ENCODE measurements at places on chromosomes 7 and 10. TPM values are rescaled to one million over a fixed set of nuclear protein-coding genes. Genes with fewer than 3 reads are reported as not detected.

GRCh38 chr7:110105840-110106239 is 985.1 kb upstream of the LRRN3 start:
- DNase-seq = no peak

GRCh38 chr7:1533255-1533546 is 2.7 kb downstream of the MAFK start:
- no peak for DNase-seq

DNA sequence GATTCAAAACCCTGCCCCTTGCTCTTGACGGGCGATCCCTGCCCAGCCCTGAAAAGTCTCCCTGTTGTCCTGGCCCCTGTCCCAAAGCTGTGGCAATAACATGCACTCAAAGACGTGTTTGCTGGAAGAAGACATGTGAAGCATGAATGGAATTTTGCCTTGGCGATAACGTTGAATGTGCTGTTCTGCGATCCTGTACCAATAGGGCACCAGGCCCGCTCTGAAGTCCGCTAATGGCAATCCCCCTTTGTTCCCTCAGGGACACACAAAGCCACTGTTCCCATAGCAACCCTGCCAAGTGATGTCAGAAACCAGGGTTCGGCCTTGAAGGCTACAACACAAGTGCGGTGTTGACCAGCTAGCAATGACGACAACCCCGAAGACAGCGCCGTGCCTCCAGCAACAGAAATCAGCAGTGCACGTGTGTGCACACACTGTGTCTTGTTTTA is 284.6 kb downstream of the KLF6 start:
- DNase-seq = peak; percentile 81

- DNase-seq = no peak
These were observed 87.1 kb downstream of the KAT6B start for GRCh38 chr10:74913377-74913979.

ZNF12 gene
- 9.4 TPM for total RNA-seq

DNA sequence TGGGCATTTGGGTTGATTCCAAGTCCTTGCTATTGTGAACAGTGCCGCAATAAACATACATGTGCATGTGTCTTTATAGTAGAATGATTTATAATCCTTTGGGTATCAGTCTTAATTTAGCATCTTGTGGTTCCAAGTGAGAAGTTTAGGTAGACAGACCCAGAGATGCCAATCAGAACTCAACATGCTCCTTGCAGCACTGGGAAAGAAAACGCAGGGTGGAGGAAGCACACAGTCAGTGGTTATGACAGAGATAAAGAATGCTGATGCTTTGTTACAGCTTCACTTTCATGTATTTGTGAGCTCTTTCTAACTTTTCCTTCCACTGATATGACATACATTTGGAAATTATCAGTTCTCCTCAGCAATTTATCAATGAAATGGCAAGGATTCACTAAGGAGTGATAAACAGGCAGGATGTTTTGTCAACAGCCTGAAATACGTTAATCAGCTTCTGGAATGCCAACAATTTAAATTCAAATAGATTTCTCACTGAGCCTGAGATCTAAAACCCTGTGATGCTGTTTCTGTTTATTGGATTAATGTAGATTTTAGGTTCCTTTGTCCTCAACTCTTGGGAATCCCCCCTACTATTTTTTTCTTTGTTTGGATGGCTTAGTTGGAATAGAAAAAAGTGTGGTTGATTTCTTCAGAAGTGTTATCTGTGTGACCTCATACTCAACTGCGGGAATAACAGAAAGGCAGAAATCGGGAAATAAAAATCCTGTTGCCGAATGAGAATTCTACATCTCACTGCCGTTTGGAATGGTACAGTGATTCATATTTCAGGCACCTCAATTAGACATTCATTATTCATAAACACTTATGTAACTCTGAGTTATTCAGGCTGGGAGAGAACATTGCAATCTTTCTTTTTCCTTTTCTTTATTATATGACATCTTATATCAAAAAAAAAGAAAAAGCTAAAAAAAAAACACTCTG is 675.0 kb downstream of the CNTNAP2 start:
- no peak for DNase-seq

CCDC3 gene
- total RNA-seq = 4.7 TPM

GRCh38 chr10:97003151-97003803 is 171.2 kb downstream of the LCOR start:
- DNase-seq = no peak

CXCL12 gene
- 84.4 TPM for total RNA-seq

DNA sequence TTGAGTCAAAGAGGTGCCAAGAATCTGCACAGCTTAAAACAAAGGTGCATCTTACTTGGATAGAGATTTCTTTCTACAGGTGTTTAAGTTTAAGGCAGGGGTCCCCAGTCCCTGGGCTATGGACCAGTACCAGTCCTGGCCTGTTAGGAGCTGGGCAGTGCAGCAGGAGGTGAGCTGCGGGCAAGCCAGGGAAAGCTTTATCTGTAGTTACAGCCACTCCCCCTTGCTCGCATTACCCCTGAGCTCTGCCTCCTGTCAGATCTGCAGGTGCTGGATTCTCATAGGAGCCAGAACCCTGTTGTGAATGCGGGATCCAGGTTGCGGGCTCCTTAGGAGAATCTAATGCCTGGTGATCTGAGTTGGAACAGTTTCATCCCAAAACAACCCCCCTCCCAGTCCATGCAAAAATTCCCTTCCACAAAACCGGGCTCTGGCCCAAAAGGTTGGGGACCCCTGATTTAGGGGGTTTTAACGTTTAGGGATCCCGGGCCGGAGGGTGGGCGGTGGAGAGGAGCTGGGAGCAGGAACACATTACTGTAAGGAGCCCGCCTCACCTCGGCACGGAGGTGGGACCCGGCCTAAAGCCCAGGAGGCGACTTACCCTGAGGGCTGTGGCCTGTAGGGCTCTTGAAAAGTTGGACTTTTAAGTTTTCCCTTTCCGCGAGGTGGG is 60.2 kb downstream of the ZNF467 start:
- DNase-seq = no peak

AQP1 gene
- 229 TPM for total RNA-seq

FMC1 gene
- total RNA-seq = 21.3 TPM

GRCh38 chr10:72048450-72049124 is 39.8 kb downstream of the SPOCK2 start:
- peak; percentile 95 for DNase-seq

- no peak for DNase-seq
These were observed 105.0 kb downstream of the TES start for GRCh38 chr7:116315293-116315692.

GRCh38 chr10:77121829-77122228 is 515.8 kb downstream of the KCNMA1 start:
- no peak for DNase-seq

MRPS24 gene
- 193 TPM for total RNA-seq

DNA sequence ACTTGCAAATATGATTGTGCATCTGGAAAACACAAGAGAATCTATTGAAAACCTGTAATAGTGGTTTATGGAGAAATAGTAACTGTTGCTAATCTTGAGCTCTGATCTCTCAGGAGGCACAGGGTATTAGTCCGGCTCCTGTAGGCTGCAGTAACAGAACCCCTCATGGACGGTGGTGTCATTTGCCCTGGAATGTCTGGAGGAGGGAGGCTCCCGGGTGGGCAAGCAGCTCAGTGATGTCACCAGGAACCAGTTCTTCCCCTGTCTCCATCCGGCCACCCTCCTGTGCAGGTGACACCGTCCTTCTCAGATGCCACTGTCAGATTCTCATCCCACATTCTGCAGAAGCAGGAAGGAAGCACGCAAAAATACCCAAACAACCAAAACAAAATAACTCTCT is 29.3 kb downstream of the INPP5A start:
- DNase-seq = no peak

- no peak for DNase-seq
These were observed 170.7 kb downstream of the HERPUD2 start for GRCh38 chr7:35524112-35524804.

Measured in psoas muscle (tissue), 8 donors.